ENCODE measurements at places on chromosomes 16 and 17.
A peak's percentile ranks its signal among the peaks of the same experiment; 100 is the strongest.

GRCh38 chr16:14448879-14449278, 181.2 kb downstream of the PARN start:
- no peak for DNase-seq

- DNase-seq: peak; percentile 15
Observed at GRCh38 chr17:72578817-72579470, 458.1 kb downstream of the SOX9 start.

GRCh38 chr16:66512272-66513110, 37.4 kb downstream of the TK2 start:
- no peak for DNase-seq

DNA sequence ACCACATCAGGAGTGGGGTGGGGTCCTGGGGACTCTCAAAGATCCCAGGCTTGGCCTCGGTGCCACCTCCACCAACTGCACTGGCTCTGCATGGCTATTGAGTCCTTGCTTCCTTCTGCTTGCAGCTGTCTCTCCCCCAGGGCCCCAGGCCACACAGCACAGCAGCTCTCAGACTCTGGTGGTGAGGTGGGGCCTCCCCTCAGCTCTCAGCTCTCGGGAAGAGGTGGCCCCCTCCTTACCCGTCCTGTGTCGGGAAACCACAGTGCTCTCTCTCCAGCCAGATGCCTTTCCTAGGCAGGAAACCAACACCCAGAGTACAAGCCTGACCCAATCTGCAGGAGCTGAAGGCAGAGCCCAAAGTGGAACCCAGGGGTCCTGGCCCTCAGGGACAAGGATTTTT, 18.5 kb downstream of the SRCIN1 start:
- no peak for DNase-seq

DNA sequence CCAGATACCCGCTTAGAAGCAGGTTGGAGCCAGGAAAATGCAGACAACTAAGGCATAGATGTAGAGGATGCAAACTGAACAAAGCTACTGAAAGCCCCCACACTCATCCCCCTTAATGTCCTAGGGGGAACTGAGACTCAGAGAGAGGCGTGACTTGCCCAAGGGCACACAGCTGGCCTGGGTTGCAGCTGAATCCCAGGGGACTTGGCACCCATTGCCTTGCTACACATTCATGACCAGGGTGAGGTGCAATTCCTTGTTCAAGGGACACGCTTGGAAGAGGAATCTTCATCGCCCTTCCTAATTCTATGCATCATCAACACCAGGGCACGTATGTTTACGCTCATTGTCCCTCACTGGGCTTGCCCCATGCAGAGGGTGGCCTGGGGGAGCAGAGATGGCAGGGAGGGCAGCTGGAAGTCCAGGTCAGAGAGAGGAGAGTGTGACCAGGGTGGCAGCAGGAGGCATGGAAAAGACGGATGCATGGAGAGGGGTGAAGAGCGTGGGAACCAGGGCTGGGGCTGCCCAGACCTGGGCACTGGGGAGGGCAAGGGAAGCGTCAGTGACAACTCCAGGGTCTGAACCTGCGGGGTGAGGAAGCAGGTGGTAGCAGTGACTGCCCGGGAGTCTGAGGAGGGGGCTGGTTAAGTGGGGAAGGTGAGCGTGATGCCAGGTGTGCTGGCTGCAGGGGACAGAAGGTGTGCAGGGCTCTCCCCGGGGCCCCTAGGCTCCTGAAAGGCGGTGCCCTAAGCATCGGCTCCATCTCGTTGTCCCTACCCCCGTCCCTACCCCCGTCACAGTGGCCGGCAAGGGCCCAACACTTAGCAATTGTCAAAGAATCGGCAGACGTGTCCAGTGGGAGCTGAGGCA, 267.1 kb upstream of the TNRC6C start:
- DNase-seq: no peak

- no peak for DNase-seq
Observed at GRCh38 chr17:29386760-29387159, 3.4 kb upstream of the TAOK1 start.

All from C1 segment of cervical spinal cord (tissue), 14 donors.